PC-3 (cell line): ENCODE measurements at places on chromosomes 7 and 10. TPM values are rescaled to one million over a fixed set of nuclear protein-coding genes. Genes with fewer than 3 reads are reported as not detected.

NRAP gene
- total RNA-seq = not detected in 2 replicates

SPDYE2B gene
- total RNA-seq = not detected in 2 replicates

SLC13A1 gene
- not detected in 2 replicates for total RNA-seq

LCOR gene
- total RNA-seq = 10.5 and 21.0 TPM in 2 replicates

RGS10 gene
- 22.0 and 27.6 TPM in 2 replicates for total RNA-seq
